ENCODE measurements at places on chromosomes 5 and 9. TPM values are rescaled to one million over a fixed set of nuclear protein-coding genes. Genes with fewer than 3 reads are reported as not detected.

Gene PLAC8L1
- total RNA-seq = not detected

Gene GRXCR2
- total RNA-seq = not detected

Gene IRX4
- not detected for total RNA-seq

Gene GDNF
- total RNA-seq = 0.88 TPM

Gene WNT8A
- total RNA-seq = not detected

Gene FGF1
- 2.1 TPM for total RNA-seq

Gene TARS1
- total RNA-seq = 99.5 TPM

Gene RANBP17
- total RNA-seq = 15.4 TPM

Gene GGTA1
- 11.0 TPM for total RNA-seq

Gene ERAP2
- 8.2 TPM for total RNA-seq

Gene IL3
- not detected for total RNA-seq

Gene PCDHGC4
- total RNA-seq = 1.5 TPM

Gene XPA
- 17.7 TPM for total RNA-seq

Gene SCGB3A2
- not detected for total RNA-seq

Gene SUSD3
- 12.2 TPM for total RNA-seq

Gene DCANP1
- total RNA-seq = not detected

Gene IFNA2
- total RNA-seq = not detected

Gene WWC1
- 174 TPM for total RNA-seq

Gene LHX3
- total RNA-seq = not detected

Gene DAB2IP
- 105 TPM for total RNA-seq

Gene UBAC1
- total RNA-seq = 40.2 TPM

Gene LCN9
- not detected for total RNA-seq

Gene GABRA6
- not detected for total RNA-seq

Gene BBLN
- 55.6 TPM for total RNA-seq
